ENCODE measurements at places on chromosomes 5 and 9. TPM values are rescaled to one million over a fixed set of nuclear protein-coding genes. Genes with fewer than 3 reads are reported as not detected.
A peak's percentile ranks its signal among the peaks of the same experiment; 100 is the strongest.

- DNase-seq = no peak
Measured at GRCh38 chr9:98610211-98610610, 98.5 kb downstream of the GABBR2 start.

GRCh38 chr5:114255260-114255659 lies 106.6 kb upstream of the KCNN2 start:
- no peak for DNase-seq

GRCh38 chr5:167261309-167262100 lies 1029.9 kb upstream of the WWC1 start:
- DNase-seq = no peak

Gene SCGB3A2
- total RNA-seq = not detected

Gene CMBL
- 7.2 TPM for total RNA-seq

DNA sequence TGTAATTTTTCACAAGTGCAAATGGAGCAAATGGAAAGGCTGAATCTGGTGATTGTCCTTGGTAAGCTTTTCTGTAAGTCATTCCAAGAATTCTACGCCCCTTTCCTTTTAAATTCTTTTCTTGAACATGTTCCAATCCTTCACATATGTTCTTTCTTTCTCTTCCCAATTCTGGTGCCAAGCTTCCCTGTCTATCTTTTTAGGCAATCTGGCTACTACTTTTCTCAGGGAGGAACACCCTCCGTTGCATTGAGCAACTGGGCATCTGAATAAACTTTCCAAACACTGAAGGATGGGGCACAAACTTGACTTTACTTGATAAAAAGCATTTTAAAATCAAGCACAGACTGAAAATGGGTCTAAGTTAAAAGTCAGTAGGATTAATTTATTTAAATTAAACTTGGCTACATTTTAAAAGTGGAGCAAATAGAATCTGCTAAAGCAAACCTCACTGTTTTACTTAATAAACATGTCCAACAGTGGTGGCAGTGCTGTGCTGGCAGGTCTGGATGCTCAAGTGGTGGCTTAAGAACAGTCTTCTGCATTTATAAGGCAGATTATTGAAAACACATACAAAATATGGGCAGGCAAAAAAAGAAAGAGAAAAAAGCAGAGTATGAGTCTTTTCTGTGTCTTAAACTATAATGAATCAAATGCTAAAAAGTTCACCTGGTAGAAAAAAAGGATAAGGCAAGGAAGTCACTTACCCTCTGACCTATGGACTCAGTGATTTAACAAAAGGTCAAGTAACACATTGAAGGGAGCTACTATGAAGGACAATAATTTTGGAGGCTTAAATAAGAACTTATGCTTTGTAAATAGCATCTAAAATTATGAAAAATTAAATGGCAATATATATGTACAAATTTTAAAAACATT lies 5.4 kb downstream of the ELL2 start:
- peak; percentile 56 for DNase-seq

DNA sequence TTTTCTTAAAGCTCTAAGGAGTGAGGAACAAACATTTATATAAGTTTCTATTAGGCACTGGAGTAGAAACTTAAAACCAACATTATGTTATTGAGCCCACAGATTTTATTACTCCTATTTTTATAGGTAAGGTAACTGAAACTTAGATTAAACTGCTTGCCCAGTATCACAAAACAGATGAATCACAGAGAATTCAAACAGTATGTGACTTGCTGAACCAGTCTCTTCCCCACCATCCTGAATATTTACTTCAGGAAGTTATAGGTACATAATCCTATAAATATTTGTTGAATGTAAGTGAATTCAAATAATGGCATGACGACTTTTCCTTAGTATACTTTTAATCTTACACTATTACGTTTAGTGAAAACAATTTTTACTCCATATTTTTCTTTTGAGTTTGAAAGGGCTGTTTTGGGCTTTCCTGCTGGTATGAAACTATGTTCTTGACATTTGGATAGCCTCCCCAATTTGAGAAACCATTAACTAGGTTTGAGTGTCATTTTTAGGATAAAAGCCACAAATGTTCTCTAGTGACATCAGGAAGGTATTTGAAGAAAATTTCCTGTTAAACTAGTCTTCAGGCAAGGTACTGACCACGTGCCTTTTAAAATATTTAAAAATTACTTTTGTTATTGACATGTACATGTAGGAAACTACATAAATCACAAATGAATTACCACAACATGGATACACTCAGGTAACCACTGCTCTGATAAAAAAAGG lies 39.3 kb downstream of the PRRC1 start:
- DNase-seq = no peak

Measured in testis (tissue), 5 donors.